CD4-positive, alpha-beta T cell (primary cell): ENCODE measurements at places on chromosomes 6 and 20. TPM values are rescaled to one million over a fixed set of nuclear protein-coding genes. Genes with fewer than 3 reads are reported as not detected.

GRCh38 chr6:148316308-148316707 is 26.3 kb upstream of the SASH1 start:
- no peaks in the 10 kb centered on the region for H3K4me1 ChIP-seq
- H3K27me3 ChIP-seq: peaks cover 3% of the 10 kb centered on the region
- no peaks in the 10 kb centered on the region for H3K36me3 ChIP-seq
- no peak overlapping the region for H3K27ac ChIP-seq
- H3K4me3 ChIP-seq: no peak overlapping the region

The CLVS2 gene
- total RNA-seq: not detected

The COL9A1 gene
- total RNA-seq: not detected

GRCh38 chr6:145903356-145904102 is 60.6 kb downstream of the SHPRH start:
- no peaks in the 10 kb centered on the region for H3K27me3 ChIP-seq
- H3K36me3 ChIP-seq: peaks cover 20% of the 10 kb centered on the region
- H3K27ac ChIP-seq: no peak overlapping the region
- H3K4me1 ChIP-seq: no peaks in the 10 kb centered on the region

The PTCRA gene
- not detected for total RNA-seq

The SRPK1 gene
- total RNA-seq: 23.0 TPM

GRCh38 chr6:69584913-69585729 is 211.7 kb downstream of the LMBRD1 start:
- no peaks in the 10 kb centered on the region for H3K27me3 ChIP-seq
- peaks cover 10% of the 10 kb centered on the region for H3K4me1 ChIP-seq
- no peak for DNase-seq
- no peaks in the 10 kb centered on the region for H3K36me3 ChIP-seq

The SYCP2 gene
- 4.6 TPM for total RNA-seq

- no peaks in the 10 kb centered on the region for H3K27me3 ChIP-seq
- no peaks in the 10 kb centered on the region for H3K36me3 ChIP-seq
- no peak overlapping the region for H3K27ac ChIP-seq
- no peak for DNase-seq
- no peak overlapping the region for H3K4me3 ChIP-seq
- no peaks in the 10 kb centered on the region for H3K4me1 ChIP-seq
Observed at GRCh38 chr6:75117701-75118100, 88.2 kb downstream of the COL12A1 start.

DNA sequence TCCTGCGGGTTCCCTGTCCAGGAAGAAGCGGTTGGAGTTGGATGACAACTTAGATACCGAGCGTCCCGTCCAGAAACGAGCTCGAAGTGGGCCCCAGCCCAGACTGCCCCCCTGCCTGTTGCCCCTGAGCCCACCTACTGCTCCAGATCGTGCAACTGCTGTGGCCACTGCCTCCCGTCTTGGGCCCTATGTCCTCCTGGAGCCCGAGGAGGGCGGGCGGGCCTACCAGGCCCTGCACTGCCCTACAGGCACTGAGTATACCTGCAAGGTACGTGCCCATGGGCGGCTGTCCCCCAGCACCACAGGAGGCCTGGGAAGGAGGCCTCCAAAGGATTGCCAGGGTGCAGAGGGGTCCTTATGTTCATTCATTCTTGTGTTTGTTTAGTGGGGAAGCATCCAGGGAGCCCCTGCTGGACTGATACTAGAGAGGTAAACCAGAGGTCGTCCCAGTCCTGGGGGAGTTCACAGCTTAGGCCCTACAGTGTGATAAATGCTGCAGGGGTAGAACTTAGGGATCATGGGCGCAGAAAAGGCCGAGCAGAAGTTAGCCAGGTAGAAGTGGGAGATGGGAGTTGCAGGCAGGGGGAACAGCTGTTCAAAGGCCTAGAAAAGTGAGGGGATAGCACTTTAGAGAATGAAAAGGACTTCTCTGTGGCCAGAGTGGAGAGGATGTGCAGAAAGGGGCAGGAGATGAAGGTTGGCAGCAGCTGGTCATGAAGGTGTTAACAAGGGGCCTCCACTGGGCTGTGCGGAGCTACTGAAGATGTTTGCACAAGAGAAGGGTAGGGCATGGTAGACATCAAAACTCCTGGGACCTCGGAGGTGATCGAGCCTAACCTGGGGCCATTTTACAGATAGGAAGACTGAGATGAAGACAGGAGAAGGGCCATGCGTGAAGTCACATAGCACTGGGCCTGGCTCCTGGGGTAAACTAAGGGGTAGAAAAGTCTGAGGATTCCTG is 7.8 kb downstream of the TRIB3 start:
- H3K4me1 ChIP-seq: no peaks in the 10 kb centered on the region
- no peak for DNase-seq
- H3K36me3 ChIP-seq: peaks cover 56% of the 10 kb centered on the region
- H3K4me3 ChIP-seq: no peak overlapping the region

GRCh38 chr6:49892280-49892679 is 25.9 kb upstream of the CRISP1 start:
- H3K27me3 ChIP-seq: no peaks in the 10 kb centered on the region
- H3K36me3 ChIP-seq: no peaks in the 10 kb centered on the region
- no peaks in the 10 kb centered on the region for H3K4me1 ChIP-seq
- no peak overlapping the region for H3K27ac ChIP-seq
- no peak overlapping the region for H3K4me3 ChIP-seq

GRCh38 chr20:55052459-55052858 is 577.1 kb downstream of the DOK5 start:
- no peaks in the 10 kb centered on the region for H3K4me1 ChIP-seq
- no peak for DNase-seq
- H3K27ac ChIP-seq: no peak overlapping the region
- no peaks in the 10 kb centered on the region for H3K27me3 ChIP-seq
- no peaks in the 10 kb centered on the region for H3K36me3 ChIP-seq

GRCh38 chr6:107936162-107936909 is 21.7 kb downstream of the SEC63 start:
- no peak overlapping the region for H3K4me3 ChIP-seq
- H3K27ac ChIP-seq: no peak overlapping the region
- no peaks in the 10 kb centered on the region for H3K27me3 ChIP-seq
- H3K4me1 ChIP-seq: no peaks in the 10 kb centered on the region

DNA sequence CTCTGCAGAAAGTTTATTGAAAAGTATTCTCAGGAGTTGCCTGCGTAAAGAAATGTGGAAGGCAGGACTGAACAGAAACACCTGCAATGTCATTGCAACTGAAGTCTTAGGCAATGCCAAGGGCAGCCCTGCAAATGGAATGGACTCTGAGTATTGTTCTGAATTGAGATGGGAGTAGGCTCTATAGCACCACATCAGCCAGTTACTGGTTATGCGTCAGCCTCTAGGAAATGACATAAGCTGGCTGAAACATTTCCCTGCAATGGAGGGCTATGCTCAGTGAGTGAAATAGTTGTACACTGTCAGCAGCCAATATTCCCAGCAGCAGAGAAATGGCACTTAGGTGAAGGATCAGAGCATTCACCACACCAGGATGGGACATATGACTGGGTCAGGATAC is 13.8 kb upstream of the GJE1 start:
- no peak for DNase-seq
- H3K4me3 ChIP-seq: no peak overlapping the region
- H3K4me1 ChIP-seq: no peaks in the 10 kb centered on the region

DNA sequence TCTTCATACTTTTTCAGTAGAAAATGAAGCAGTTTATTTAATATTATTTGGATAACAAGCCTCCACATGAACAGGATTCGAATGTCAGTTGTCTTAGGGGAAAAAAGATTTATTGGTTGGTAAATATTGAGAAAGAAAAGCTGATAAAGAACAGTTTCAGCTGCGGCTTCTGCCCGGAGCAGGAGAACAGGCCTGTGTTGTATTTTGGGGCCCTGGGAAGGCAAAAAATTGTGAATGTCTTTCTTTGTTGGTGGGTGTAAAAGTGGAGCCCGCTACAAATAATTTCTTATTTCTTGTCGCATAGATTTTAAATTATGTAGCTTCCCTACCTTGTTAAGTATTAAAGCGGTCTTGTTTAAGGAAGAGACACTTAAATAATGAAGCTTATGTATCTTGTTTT is 90.5 kb upstream of the PAX1 start:
- H3K36me3 ChIP-seq: no peaks in the 10 kb centered on the region
- no peaks in the 10 kb centered on the region for H3K27me3 ChIP-seq
- H3K27ac ChIP-seq: no peak overlapping the region
- no peaks in the 10 kb centered on the region for H3K4me1 ChIP-seq
